Activated naive CD4-positive, alpha-beta T cell treated with anti-CD3 and anti-CD28 coated beads for 36 hours (primary cell): ENCODE measurements at places on chromosomes 5 and 9. TPM values are rescaled to one million over a fixed set of nuclear protein-coding genes. Genes with fewer than 3 reads are reported as not detected.

The LSM11 gene
- total RNA-seq: 8.8 TPM

The HK3 gene
- not detected for total RNA-seq

The TAF11L2 gene
- total RNA-seq: not detected

The SLC6A19 gene
- total RNA-seq: not detected

The NMUR2 gene
- not detected for total RNA-seq

The SPINK6 gene
- not detected for total RNA-seq

The OTP gene
- total RNA-seq: not detected

The MEF2C gene
- total RNA-seq: not detected

The TMEM174 gene
- not detected for total RNA-seq

The GARIN3 gene
- total RNA-seq: 3.8 TPM

The MAMDC2 gene
- not detected for total RNA-seq

The ZNF883 gene
- total RNA-seq: 0.44 TPM

The IL33 gene
- not detected for total RNA-seq

The C5orf15 gene
- 18.6 TPM for total RNA-seq

DNA sequence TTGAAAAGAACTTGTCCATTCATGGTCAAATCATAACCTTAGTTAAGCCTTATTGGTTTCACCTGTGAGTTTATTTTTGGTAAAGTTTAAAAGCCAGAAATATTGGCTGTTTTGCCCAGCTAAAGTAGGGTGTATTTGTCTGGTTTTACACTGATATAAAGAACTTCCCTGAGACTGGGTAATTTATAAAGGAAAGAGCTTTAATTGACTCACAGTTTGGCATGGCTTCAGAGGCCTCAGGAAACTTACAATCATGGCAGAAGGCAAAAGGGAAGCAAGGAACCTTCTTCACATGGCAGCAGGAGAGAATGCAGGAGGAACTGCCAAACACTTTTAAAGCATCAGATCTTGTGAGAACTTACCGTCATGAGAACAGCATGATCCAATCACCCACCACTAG lies 55.3 kb downstream of the JAKMIP2 start:
- no peak for DNase-seq

DNA sequence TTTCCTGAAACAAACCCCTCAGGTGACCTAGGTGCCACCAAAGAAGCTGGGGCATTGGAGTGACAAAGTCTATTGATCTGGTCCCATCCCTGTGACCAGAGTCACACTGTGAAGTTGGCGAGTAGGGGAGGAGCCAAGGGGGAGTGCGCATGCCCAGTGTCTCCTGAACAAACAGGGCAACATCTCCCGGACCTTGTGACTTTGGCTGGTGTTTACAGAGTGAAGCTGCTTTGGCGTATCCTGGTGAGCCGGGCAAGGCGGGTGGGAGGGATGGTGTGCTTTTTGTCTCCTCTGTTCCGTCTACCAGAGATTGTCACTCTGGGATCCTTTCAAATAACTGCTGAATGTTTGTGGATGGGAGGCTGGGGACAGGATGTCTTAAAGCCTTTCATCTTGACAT lies 204.5 kb downstream of the HSPA4 start:
- no peak for DNase-seq

DNA sequence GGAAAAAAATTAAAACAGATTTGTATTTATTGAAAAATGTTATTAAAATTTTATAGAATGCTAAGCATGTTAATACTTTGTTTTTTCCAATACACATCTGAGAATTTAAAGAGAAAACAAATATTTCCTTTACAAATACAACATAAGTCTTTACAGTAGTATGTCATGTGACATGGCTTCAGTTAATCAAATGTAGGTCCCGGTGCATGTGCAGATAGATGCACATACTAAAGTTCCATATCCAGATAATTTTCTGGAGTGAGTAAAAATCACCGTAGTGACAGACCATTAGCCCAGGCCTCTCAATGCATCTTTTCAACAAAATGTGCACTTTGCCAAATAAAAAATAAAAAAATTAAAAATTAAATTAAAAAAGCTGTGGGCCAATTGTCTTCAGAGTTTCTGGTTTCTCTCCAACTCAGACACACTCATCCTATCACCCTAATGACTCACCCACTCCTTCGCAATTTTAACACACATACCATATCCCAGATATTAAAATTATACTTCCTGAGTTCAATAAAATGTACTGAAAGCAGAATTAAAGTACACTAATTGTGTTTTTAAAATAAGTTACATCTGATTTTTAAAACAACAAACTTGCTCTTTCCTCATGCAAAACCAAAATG lies 508.1 kb downstream of the NR2F1-AS1 start:
- DNase-seq: no peak

DNA sequence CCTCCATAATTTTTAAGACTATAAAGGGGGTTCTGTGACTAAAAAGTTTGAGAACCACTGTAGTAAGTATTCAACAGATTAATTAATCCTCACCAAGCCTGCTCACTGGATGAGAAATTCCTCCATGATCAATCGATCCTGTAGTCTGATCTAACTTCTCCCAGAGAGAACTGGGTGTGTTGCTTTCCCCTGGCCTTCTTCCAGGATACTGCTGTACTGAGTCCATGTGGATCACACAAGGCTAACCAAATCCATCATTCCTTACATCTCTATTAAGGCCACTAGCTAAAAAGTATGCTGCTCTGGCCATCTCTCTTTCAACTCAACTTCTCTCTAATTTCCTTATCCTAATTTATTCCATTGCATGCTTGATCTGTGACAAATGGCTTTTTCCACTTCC lies 280.2 kb upstream of the PCSK5 start:
- no peak for DNase-seq

GRCh38 chr9:91421128-91421765 lies 2.4 kb downstream of the NFIL3 start:
- peak; percentile 23 for DNase-seq

GRCh38 chr9:88749420-88749819 lies 214.4 kb downstream of the NXNL2 start:
- DNase-seq: no peak

- no peak for DNase-seq
Observed at GRCh38 chr9:38765101-38765500, 45.2 kb upstream of the FAM240B start.

DNA sequence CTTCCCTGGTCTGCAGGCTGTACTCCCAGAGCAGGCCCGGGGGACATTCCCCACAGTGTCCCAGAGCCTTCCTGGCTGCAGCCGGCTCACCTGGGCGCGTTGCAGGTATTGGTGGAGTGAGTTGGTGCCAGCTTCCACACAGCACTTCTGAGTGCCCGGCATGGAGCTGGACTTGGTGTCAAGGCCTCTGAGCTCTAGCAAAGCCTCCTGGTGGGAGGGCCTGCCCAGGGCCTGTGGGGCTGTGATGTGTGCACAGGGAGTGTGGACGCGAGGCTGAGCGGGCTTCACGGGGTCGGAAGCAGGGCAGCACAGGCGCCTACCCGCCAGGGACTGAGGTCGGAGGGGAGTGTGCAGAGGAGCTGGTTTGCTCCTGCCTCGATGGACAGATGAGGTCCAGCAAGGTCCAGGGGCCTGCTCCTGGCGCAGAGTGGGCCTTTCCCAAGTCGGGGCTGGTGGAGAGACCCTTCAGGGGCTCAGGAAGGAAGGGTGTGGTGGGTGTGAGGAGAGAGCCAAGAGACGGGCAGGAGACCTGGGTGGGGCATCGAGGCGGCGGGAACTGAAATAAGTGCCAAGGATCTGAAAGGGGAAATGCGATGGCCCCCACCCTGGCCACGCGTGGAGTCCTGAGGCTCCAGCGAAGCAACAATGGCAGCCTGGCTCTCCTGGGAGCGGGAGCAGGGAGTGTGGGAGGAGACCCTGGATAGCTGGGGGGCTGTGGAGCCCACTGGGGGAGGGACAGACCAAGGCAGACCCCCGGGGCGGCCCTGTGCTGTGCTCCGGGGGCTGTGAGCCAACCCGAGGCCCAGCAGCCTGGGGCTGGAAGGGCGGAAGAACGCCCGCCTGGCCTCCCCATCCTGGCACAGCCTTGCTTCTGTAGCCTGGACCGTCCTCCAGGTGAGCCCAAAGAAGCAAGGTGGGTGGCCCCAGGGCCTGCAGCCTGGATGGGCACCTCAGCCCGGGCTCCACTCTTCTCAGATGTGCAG lies 78.4 kb downstream of the RXRA start:
- DNase-seq: no peak

GRCh38 chr5:56490971-56491468 lies 257.9 kb upstream of the ANKRD55 start:
- peak; percentile 80 for DNase-seq

DNA sequence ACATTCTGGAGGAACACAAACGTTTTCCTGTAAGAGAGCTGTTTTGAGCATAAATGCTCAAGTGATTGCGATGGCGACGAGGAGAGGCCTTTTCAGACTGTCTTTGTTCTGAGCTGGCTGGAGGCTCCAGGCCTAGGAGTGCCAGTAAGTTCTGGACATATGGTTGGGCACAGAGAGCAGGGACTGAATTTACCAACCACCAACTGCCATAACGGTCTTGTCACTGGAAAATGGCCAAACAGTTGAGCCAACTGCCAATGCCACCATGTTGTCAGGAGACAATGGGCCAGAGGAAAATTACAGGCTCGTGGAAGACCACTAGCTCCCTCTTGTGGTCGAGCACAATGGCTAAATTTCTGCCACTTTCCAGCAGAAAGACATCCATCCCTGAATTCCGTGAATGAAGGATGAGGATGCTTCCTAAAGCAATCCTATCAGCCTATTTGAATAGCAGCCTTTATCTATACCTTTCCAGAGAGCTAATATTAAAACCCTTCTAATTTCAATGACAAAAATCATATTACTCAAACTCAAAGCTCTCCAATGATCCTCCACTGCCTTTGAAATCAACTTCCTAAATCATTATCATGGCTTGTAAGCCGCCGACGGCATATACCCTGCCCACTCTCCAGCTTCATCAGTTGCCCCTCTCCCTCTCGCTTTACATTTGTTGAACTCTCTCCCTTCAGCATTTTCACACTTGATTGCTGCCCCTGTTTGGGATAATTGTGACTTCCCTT lies 66.9 kb upstream of the GLIS3 start:
- peak; percentile 60 for DNase-seq

DNA sequence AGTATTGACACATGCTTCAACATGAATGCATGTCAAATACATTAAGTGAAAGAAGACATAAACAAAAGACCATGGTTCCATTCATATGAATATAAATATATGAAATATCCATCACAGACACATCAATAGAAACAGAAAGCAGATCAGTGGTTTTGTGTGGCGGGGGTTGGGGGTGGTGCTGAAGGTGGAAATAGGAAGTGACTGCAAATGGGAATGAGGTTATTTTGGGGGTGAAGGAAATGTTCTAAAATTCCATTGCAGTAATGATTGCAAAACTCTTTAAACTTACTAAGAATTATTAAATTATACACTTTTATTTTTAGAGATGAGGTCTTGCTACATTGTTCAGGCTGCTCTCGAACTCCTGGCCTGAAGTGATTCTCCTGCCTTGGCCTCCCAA lies 28.7 kb downstream of the TAF1L start:
- no peak for DNase-seq
